Mucosa of descending colon (tissue), 3 donors: ENCODE measurements at places on chromosomes 6 and 20. TPM values are rescaled to one million over a fixed set of nuclear protein-coding genes. Genes with fewer than 3 reads are reported as not detected.

SMLR1 gene
- total RNA-seq = not detected

FAM120B gene
- total RNA-seq = 30.7 TPM

ZBTB46 gene
- total RNA-seq = 5.7 TPM

SLC2A10 gene
- 13.4 TPM for total RNA-seq
